Natural killer cell (primary cell): ENCODE measurements at places on chromosomes 16 and 17.

DNA sequence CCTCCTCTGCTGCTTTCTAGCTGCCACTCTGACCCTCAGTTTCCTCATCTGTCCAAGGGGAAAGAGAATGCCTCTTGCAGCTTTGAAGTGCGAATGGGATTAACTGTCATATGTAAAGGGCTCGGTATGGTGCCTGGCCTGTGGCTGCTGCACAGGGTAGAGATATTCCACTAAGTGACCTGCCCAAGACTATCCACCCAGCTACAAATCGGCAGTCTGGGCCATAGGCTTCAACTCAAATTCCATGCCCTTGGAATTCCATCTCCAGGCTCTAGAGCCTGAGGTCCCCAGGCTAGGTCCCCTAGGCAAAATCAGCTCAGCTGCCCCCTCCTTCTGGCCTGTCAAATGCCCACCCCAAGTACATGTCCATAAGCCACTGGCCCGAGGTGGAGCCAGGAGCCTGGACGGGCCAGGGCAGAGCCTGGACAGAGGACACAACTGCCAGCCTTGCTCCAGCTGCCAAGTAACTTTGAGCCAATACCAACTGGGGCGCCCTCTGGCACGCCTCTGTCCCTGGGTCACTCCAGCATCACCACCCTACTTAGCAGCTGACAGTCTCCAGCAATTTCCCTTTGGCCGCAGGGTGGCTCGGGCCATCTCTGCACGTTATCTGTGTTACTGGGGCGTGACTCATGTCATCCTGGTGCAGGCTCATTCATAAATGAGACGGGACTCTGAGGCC lies 57.2 kb downstream of the SDK2 start:
- DNase-seq: no peak

- DNase-seq: no peak
Measured at GRCh38 chr17:67879662-67880061, 54.4 kb downstream of the BPTF start.

GRCh38 chr16:31177136-31177535 lies 2.8 kb upstream of the FUS start:
- DNase-seq: peak; percentile 54

- no peak for DNase-seq
Measured at GRCh38 chr17:7222972-7223292, 3.2 kb downstream of the ACADVL start.

DNA sequence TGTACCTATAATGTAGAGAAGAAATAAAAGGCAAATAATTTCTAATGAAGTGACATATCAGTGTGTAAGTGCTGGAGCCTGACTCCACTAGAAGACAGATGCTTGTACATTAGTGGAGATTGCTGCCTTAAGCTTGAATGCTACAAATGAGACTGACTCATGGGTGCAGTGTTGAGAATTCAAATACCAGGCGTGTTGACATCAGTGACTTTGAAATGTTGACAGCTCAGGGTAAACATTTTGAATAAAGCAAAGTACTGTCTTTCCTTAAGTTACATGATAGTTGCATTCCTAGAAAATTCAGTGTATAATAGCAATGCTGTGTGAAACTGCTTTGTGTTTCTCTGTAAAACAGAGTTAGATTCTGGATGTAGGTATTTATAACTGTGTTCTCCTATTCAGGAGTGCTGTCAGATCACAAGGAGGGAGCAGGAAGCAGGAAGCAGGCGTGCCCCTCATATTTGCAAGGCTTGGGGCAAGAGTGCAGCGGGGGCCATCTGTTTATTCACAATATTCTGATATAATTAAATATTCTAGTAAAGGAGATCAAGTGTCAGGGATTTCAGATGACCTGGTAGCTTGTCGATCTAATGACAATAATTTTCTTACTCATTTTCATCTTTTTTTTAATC lies 119.0 kb downstream of the SPECC1 start:
- DNase-seq: no peak

GRCh38 chr16:75203667-75204409 lies 3.1 kb downstream of the CTRB2 start:
- DNase-seq: no peak

- DNase-seq: no peak
Measured at GRCh38 chr17:73155410-73156165, 9.2 kb upstream of the SSTR2 start.

GRCh38 chr17:47622180-47622549 lies 27.6 kb upstream of the KPNB1 start:
- DNase-seq: no peak

GRCh38 chr16:83887080-83887479 lies 11.8 kb upstream of the MLYCD start:
- DNase-seq: no peak

DNA sequence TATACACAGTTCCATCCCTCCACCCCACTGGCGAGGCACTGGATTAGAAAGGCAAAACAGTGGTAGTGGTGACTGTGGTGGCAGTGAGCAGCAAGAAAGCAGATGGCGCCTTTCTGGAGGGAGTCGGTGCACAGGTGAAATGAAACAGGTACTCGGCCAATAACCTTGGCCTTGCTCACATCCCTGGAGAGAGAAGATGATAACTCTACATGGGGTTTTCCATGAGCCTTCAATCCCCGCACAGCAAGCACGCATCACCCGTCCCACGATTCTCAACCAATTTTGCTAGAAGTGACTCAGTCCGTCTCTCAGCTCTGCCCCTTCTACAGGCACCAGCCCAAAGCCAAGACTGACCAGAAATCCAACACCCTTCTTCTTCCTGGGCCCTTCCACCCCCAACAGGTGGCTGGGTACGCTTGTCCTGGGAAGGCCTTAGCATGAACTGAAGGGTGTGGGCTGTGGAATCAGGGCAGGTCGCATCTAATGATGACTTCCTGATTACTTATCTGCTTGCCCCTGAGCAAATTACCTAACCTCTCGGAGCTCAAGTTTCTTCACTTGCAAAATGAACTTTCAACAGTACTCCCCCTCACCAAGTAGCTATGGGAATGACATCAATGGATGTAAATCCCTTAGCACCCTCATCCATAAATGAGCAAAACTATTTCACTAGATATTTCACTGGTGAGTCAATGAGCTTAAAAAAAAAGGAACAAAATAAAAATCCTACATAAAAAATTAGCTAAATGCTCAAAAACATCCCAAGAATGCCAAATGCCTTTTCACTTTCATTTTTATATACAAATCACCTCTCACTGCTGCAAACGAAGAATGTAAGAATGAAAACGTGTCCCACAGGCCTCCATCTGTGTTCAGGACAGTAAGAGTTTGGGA lies 18.0 kb downstream of the XPO6 start:
- no peak for DNase-seq

DNA sequence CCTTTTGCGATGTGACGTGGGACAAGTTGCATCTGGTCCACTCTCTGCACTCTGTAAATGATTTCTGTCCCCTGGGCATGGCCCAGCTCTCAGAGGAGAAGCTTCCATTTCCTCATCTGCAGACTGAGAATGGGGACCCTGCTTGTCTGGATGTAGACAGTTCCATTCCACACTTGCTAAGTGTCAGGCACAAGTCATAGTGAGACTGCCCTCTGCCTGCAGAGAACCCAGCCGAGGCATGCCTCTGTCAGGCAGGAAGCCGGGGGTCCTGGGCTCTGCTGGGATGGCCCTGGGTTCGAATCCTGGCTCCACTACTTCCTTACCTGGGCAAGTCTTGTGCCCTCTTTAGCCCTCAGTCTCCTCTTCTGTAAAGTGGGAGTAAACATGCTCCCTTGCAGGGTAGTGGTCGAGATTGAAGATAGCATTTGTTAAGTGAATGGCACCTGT lies 4.1 kb downstream of the MAP2K3 start:
- DNase-seq: peak; percentile 47

DNA sequence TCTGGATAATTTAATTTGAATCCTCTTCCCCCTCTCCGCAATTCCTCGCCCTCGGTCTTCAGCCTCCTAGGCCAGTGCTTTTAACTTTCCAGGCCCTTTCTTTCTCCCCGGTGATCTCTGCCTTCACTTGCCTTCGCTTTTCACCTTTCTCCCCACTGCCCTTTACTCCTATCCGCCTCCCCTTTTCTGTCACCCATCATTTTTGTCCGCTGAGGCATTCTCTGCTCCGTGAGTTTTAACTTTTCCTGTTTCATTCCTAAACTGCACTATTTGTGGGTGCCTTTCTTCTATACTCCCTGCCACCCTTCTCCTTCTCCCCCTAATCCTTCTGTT lies 729 bp downstream of the LONP2 start:
- no peak for DNase-seq

- no peak for DNase-seq
Measured at GRCh38 chr16:70612931-70613330, 33.4 kb upstream of the IL34 start.

- peak; percentile 71 for DNase-seq
Measured at GRCh38 chr16:58025351-58026138, at the start of gene MMP15. MMP15 (plus strand) TSS chr16:58025754; CDS start chr16:58026351, 597 bp downstream.

DNA sequence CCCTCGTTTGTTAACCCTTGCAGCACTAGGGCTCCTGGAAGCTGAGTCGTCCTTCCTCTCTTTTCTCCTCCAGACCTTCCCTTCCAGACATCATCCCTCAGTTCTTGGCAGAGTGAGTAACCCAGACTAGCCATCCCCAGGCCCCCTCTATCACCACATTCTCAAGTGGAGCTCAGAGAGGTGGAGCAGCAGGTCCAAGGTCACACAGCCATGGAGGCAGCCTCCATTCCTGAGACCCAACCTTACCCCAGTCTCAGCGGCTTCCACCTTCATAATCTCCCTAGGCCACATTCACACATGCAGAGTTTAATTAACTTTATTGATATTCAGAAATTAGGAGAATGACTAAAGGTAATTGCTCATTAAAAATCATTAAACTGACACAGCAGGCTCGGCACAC lies 3.0 kb downstream of the SEZ6 start:
- DNase-seq: no peak

DNA sequence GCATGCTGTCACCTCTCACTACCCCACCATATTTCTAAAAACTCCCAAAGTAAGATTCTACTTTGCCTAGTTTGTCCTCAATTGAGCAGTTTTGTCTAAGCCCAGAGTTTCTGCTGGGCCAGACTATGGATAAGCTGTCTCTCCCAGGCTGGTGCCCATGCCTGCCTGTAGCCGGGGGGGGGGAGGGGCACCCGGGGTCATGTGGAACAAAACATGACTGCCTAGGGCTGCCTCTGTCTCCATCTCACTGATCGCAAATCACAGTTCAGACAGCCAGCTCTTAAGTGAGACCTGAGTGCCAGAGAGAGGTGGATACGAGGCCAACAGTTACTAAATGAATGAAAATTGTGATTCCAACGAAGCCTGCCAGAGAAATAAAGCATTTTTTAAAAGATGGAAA lies 78.8 kb upstream of the RPRML start:
- DNase-seq: no peak

DNA sequence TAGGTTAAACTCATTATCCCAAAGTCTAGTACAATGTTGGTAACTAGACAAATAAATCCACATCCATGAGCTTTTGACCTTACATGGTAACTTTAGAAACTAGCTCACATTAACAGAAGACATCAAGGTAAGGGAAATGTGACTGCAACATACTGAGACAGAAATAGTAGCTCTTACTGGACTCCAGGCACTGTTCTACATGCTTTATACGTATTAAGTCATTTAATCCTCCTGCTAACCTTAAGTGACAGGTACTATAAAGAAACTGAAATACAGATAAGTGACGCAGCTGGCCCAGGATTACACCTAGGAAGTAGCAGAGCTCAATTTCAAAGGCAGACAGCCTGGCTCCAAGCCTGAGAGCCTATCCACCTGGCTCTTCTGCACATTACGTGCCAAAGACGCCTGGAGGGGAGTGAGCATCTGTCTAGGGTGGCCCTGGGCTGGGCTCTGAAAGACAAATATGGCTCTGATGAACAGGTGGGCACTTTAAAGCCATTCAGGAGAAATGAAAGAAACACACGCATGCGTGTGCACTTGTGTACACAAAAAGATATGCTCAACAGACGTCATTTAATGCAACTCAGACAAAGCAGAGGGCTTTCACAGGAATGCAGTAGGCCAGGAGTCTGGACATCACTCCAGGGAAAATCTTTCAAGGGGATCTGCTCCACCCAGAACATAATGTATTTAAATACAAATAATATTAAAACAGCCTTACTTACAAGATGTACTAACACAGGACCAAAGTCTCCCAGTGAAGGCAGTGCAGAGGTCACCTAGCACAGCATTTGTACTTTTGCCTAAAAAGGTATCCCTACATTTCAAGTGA lies 4.4 kb downstream of the ZC3H7A start:
- no peak for DNase-seq

DNA sequence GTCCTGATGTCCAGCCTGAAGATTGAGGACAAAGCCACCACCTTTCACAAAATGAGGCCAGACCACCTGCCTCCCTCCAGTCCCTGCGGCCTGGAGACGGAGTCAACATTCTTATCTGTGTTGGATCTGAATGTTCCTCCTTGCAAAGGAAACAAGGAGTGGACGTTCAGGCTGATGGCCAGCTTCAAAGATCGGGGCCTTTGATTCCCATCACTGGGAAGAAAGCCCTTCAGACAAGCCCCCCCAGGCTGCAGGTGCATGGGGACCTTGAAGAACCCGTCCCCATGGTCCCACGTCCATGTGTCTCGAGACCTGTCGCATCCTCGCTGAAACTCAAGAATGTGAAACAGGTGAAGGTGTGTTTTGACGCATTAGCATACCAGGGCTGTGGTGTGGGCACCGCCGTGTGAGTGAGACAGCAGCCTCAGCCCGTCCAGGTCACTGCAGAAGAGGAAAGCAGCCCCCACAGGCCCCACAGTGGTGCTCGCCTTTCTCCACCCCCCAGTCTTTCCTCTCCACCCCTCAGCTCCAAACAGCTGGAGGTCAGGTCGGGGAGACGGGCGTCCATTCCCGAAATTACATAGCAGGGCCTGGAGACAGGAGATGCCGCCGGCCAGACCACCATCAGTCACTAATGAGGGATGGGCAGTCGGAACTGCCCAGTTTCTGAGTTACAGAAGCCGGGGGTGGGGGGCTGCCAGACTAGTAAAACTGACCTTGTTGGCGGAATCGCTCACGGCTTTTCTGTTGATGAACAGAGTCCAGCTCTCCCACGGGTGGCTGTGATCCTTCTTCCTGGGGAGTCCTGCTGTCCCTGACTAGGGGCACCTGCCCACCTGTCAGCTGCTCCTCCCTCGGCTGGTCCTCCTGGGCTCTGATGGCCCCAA lies 877 bp upstream of the CSNK1D start:
- DNase-seq: no peak

DNA sequence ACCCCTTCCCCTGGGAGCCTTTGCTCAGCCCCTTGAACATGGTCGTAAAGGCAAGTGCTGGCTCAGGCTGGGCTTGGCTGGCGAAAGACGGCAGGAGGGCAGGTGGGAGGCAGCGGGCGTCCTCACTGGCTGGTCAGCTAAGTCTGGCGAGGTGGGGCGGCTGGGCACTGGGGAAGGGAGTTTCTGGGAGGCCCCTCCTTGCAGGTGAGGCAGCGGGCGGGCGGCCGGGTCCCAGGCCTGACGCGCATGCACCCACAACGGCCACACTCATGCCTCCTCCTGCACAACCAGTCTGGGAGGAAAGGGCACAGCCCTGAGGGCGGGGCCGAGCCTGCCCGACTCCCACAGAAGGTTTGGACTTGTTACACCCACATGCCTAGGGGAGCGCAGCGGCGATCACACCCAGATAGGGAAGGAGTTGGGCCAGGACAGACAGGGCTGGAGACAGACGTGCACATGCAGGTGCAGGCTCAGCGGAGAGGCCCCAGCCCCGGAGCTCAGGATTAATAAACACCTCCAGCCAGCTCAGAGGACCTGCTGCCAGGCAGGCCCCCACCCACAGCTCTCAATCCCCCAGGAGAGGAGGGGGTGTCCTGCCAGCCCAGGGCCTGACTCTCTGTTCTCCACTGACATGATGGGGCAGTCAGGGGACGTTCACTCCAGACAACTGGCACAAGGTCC lies at the start of gene EVPL:
Gene EVPL, minus strand, starts transcription at position 148 of the 681 bp plus-strand sequence. Its CDS starts 108 bp downstream, at position 40.
- DNase-seq: no peak
